ENCODE measurements at places on chromosomes 2 and 18. TPM values are rescaled to one million over a fixed set of nuclear protein-coding genes. Genes with fewer than 3 reads are reported as not detected.

- no peak overlapping the region for H3K4me3 ChIP-seq
- no peaks in the 10 kb centered on the region for H3K4me1 ChIP-seq
- DNase-seq, result peak; percentile 83
- H3K27me3 ChIP-seq, result no peaks in the 10 kb centered on the region
These were observed 35.4 kb upstream of the RHOB start for GRCh38 chr2:20411361-20411894.

GRCh38 chr2:34899079-34899478 is 1300.0 kb upstream of the FAM98A start:
- DNase-seq, result no peak
- H3K27me3 ChIP-seq, result no peaks in the 10 kb centered on the region
- no peak overlapping the region for H3K27ac ChIP-seq
- H3K4me3 ChIP-seq, result no peak overlapping the region
- H3K36me3 ChIP-seq, result no peaks in the 10 kb centered on the region

- H3K36me3 ChIP-seq, result no peaks in the 10 kb centered on the region
- no peak for DNase-seq
- no peaks in the 10 kb centered on the region for H3K27me3 ChIP-seq
- peaks cover 3% of the 10 kb centered on the region for H3K4me1 ChIP-seq
- H3K27ac ChIP-seq, result no peak overlapping the region
These were observed 19.3 kb downstream of the CFAP65 start for GRCh38 chr2:219022041-219022440.

GRCh38 chr2:46876741-46877384 is 38.7 kb downstream of the MCFD2 start:
- no peaks in the 10 kb centered on the region for H3K27me3 ChIP-seq
- H3K4me1 ChIP-seq, result peaks cover 14% of the 10 kb centered on the region
- no peak overlapping the region for H3K4me3 ChIP-seq
- peak; percentile 42 for DNase-seq
- H3K27ac ChIP-seq, result no peak overlapping the region

- peaks cover 21% of the 10 kb centered on the region for H3K4me1 ChIP-seq
- no peak overlapping the region for H3K27ac ChIP-seq
- no peaks in the 10 kb centered on the region for H3K27me3 ChIP-seq
These were observed 97.0 kb downstream of the XRCC5 start for GRCh38 chr2:216206041-216206703.

GRCh38 chr2:157875641-157876065 is 477 bp downstream of the ACVR1 start:
- H3K4me3 ChIP-seq, result peak overlapping the region; percentile 94
- no peaks in the 10 kb centered on the region for H3K27me3 ChIP-seq
- H3K36me3 ChIP-seq, result no peaks in the 10 kb centered on the region

DNA sequence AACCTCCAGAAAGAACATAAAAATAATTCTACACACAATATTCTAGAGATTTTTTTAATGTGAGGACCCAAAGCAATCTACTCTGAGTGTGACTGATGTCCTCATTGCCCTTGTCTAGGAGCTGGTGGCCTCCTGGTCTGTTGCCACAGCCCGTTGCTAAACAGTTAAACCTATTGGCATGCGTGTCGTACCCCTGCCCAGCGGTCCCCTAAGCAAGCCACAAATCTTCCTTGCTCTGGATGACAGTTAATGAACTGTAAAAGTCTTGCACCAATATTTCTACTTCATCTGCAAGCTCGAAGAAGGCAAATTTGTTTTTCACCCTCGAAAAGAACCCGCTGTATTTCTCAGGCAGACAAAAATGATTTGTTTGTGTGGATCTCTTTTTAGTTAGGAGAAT is 489.1 kb upstream of the MEX3C start:
- no peak overlapping the region for H3K4me3 ChIP-seq
- H3K27me3 ChIP-seq, result no peaks in the 10 kb centered on the region
- no peak overlapping the region for H3K27ac ChIP-seq
- DNase-seq, result no peak

DNA sequence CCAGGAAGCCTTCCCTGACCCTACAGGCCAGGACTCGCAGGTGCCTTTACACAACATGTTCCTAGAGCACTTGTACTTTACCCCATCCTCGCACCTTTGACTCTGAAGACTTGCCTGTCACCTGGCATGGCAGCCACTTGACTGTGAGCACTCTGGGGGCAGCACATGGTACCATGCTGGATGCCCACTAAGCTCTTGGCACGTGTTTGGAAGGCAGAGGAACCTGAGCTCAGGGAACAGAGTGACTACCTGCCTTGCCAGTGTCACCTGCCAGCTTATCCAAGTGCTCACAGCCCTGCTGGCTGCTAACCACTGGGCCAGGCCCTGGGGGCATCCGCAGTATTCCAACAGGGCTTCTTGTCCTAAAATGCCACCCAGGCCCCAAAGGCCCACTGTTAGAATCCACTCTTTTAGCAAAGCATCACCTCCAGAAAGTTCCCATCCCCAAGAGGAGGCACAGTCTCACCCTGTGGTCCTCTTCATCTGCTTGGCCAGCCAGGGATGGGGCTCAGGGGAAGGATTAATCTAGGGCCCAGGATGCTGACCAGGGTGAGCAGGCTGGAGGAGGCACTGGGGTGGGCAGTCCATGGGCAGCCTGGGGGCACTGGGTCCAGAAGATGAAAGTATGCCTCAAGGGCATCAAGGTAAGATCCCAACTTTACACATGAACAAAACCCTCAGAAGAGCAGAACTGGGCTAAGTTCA is 57.0 kb downstream of the ZBTB7C start:
- no peaks in the 10 kb centered on the region for H3K4me1 ChIP-seq
- no peak for DNase-seq
- H3K27ac ChIP-seq, result no peak overlapping the region

DNA sequence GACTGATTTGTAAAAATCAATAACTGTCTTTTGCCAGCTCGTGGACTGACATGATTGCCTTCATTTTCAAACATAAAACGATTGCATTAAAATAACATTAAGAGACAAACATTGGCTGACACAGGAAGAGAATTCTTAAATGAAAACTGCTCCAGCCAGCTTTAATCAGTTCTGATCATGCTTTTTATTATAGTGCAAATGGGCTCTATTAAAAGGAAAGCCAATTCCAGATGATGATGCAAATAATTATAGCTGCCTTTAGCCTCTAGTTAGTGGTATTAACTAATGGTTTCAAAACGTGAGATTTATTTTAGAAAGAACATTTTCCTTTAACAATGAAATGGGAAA is 301.8 kb upstream of the UBE2E3 start:
- H3K27ac ChIP-seq, result no peak overlapping the region
- H3K4me1 ChIP-seq, result no peaks in the 10 kb centered on the region
- DNase-seq, result no peak
- no peak overlapping the region for H3K4me3 ChIP-seq
- H3K27me3 ChIP-seq, result no peaks in the 10 kb centered on the region

Gene ZSWIM2
- total RNA-seq, result not detected

Gene KCNG2
- total RNA-seq, result not detected

Gene ABCB11
- total RNA-seq, result not detected

Gene NEMP2
- 19.1 TPM for total RNA-seq

Gene CRYBA2
- 0.59 TPM for total RNA-seq

Gene TLX2
- total RNA-seq, result 0.72 TPM
